ENCODE measurements at places on chromosomes 3 and 15.
A peak's percentile ranks its signal among the peaks of the same experiment; 100 is the strongest.

DNA sequence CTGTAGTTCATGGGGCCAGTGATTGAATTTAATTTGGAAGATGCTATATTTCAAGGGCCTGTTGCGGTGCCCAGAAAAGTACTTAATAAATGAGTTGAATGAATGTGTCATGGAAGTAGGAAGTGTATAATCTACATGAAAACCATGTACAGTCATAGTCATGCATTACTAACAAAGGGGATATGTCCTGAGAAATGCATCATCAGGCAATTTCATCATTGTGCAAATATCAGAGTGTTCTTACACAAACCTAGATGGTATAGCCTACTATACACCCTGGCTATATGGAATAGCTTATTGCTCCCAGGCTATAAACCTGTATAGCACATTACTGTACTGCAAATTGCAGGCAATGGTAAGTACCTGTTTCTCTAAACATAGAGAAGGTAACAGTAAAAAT, 10.7 kb upstream of the MYO5C start:
- DNase-seq: no peak

GRCh38 chr3:69806735-69807438, 67.6 kb downstream of the MITF start:
- no peak for DNase-seq

- DNase-seq: no peak
Measured at GRCh38 chr3:28847736-28848135, 433.1 kb upstream of the RBMS3 start.

DNA sequence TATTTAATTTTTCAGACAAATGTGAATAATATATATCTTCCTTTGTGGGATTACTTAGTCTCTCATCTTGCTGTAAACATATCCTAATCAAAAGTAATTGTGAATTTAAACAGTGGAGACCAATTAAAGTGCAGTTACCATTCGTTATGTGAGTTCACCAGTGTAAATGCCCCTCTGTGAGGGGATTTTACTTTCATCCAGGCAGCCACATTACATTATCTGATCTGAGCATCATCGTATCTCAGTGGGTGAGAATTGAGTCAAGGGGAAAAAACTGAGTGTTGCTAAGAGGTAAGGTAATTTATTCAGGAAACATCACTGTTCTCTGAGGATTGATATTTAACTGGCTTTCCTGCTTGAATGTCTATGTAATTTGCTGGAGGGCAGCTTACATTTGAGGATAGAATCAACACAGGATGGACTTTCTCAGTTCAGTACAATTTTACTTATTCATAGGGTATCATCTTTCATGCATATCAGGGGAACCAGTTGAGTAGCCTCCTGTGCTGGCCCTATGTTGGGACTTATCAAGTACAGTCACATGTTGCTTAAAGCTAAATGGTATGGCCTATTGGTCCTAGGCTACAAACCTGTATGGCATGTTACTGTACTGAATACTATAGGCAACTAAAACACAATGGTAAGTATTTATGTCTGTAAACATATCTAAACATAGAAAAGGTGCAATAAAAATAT, 219.7 kb downstream of the CD47 start:
- DNase-seq: no peak

GRCh38 chr3:17372362-17373210, 369.8 kb downstream of the TBC1D5 start:
- no peak for DNase-seq

DNA sequence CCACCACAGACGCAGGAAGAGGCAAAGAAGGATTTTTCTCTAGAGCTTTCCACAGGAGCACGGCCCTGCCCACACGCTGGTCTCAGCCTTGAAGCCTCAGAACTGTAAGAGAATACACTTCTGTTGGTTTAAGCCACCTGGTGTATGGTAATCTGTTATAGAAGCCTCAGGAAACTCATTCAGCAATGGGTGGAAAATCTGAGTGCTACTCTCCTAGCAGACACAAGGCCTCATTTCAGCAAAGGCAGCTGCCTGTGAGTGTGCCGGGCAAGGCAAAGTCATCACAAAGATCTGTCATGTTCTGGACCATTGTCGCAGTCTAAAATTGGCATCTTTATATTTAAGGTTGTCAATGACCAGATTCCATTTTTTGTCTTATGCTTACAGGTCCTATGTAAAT, 31.0 kb downstream of the ATP10A start:
- DNase-seq: no peak

DNA sequence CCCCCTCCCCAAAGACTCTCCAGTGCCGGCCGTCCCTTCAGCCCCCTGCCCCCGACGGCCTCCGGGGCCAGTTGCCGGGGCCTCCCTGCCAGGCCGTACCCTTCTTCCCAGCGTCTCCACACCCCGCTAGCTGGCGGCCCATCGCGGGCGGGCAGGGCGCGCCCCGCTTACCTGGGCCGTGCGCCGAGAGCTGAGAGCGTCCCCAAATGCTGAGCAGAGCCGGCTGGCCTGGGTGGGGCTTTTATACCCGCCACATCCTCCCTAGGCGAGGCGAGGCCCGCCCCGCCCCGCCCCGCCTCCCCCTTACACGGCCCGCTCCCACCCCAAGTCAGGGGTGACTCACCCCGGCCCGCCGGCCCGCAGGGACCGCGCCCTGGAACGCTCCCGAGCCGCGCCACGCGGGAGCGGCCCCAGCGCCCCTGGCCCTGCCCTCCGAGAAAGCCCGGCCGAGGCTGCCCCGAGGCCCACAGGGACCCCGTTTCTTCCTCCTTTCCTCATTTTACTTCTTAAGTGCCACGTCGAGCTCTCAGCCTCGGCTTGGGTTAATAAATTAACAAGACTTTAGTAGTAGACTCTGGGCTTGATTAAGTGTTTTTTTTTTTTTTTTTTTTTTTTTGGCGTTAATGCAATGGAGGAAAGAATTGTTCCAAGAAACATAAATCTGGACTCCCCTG, at the start of gene ANXA2:
TSS of gene ANXA2 (minus strand) at position 215 of the 674 bp plus-strand sequence. CDS start 11,911 bp downstream, outside the sequence.
- DNase-seq: no peak

- no peak for DNase-seq
Measured at GRCh38 chr3:148026009-148026588, 616.9 kb downstream of the ZIC1 start.

DNA sequence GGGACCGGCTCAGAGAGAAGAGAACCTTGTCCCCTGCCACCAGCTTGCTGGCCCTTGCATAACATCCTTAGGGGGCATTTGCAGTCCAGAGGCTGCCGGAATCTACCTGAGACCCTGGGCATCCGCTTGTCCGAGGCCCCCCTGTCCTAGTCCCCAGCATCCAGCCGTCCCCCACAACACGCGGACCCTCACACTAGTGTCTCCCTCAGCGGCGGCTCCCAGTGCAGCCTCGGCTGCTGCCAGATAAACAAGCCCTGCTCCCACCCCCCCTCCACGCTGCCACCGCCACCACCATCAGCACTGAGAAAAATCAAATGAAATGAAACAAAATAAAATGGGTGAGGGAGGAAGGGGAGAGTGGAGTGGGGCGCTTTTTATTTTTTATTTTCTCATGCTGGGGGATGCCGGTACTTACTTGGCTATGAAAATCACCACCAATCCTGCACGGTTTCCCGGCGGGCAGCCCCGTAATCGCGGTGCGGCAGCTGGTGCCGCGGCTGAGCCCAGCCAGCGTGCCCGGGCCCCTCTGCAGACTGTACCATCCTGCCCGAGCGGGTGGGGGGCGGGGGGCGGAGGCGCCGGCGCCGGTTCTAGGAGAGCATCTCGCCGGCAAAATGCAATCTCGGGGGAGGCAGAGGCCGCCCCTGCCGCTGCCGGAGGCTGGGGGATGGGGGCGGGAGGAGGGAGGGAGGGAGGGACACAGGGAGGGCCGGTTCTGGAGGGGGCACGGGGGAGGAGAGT, at the start of gene ATP2B2:
TSS of gene ATP2B2 (minus strand) at position 537 of the 741 bp plus-strand sequence. CDS start 56,043 bp downstream, outside the sequence.
- DNase-seq: peak; percentile 57

DNA sequence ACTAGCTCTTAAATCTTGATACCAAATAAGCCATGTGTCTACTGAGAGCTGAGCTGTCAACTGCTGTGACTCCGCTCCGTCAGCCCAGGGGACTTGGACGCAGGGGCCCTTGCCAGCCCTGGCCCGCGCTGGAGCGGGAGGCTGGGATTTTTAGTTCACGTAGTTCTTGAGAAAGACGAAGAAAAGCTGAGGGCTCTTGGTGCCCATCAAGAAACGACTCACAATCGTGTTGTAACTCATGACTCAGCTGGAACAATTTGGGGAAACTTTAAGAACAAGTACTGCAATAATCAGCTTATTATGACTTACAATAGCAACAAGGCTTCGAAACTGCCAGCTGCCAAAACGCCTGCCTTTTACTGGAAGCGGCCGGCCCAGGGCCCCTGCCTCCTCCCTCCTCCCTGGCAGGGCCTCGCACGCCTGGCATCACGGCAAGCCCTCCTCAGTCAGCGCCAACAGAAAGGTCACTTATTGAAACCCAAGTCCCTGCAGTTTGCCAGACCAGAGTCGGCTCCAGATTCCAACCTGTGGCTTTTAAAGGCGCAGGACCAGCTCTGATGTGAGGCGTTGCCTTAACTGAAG, 60.3 kb downstream of the RGMA start:
- peak; percentile 61 for DNase-seq

- no peak for DNase-seq
Measured at GRCh38 chr3:102571006-102571405, 136.2 kb downstream of the ZPLD1 start.

- DNase-seq: no peak
Measured at GRCh38 chr3:73225991-73226390, 164.5 kb downstream of the EBLN2 start.

GRCh38 chr15:61115241-61115640, 113.9 kb downstream of the RORA start:
- DNase-seq: no peak

DNA sequence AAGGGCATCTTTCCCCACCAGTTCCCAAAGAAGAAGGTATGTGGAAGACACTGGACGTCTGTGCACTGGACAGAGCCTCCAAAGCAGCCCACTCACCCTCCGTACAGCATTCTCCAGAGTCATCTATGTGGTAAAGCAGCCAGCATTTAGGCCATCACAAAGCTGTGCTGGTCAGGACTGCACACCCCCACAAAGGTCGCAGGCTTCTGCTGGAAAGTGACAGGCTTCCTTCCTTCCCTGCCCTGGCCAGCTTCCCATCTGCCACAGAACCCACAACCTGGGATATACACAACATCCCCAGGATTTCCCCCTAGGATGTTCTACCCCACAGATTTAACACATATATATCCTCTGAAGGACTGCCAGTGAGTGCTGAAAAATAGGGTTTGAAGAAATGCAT, 64.6 kb upstream of the GALNT15 start:
- DNase-seq: no peak

DNA sequence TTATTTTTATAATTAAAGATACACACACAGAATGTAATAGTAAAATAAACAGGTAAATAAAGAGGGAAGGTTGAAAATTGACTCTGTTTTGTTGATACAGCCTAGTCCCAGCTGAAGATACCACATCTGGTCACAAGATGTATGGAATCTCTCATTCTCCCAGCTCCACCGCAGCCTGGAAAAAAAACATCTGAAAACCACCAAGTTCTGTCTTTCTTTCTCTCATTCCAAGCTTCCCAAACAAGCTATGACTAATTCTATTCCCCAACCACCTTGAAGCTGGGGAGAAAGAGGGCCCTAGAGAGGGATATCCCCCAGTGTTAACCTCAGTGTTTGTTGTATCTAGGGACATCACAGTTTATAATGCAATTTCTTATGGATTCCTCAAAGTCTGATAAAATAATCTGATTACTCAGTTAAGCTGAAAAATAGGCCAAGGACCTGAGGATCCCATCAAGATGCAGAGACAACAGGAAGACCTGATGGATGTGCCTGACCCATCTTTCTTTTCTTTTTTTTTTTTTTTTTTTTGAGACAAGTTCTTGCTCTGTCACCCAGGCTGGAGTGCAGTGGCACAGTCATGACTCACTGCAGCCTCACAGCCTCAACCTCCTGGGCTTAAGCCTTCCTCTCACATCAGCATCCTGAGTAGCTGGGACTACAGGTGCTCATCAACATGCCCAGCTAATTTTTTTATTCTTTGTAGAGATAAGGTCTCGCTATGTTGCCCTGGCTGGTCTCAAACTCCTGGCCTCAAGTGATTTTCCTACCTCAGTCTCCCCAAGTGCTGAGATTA, 38.1 kb downstream of the SRGAP3 start:
- DNase-seq: no peak

DNA sequence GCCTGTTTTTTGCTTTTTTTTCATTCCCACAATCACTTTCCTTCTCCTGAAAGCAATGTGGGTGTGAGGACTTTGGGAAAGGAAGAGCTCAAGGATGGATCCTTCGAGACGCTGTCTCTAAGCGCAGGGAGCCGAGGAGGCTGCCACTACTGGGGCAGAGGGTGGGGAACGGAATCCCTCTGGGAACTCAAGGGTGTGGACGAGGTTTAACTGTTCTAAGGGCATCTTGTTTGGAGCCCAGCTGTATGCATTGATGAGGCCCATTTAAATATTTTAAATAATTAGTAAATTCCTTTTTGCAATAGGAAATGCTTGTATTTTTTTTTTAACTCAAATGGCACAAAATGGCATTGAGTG, 124.4 kb upstream of the MEF2A start:
- no peak for DNase-seq

- DNase-seq: no peak
Measured at GRCh38 chr3:3783210-3783609, 16.0 kb upstream of the LRRN1 start.

DNA sequence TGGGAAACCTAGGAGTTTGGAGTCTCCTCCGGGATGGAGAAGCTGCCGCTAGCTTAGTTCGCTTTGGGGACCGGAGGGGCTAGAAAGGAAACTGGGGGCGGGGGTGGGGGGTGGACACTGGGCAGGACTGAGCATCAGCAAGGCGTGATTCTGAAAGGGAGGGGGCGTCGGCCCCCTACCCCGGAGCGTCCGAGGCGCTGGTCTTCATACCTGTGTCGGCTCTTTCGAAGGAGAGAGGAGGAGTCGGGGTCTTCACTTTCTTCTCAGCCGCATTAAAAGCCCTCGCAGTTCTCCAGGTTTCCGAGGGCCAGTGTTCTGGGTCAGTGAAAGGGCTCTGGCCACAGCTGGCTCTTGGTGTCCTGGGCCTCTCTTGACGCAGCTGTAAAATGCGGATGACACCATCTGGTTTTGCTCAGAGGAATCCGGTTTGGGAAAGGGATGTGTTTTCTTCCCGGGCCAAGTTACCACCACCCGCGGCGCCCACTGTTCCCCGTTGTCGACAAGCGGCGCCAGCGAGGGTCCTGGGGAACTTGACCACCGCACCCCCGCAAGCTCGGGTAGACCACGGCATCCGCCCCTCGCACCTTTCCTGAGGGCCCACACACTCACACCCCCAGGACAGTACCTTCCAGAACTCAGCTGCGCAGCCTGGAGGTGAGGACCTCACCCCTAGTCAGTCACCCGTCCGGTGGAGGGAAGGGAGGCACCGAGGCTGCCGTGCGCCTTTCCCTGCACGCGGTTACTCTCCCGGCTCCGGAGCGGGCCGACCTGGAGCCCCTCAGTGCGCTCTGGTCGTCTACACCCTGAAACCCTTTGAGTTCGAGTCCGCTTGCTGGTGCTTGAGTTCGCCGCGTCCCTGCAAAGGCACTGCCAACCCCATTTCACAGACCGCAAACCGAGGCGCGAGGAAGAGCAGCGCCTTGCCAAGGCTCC, 660 bp downstream of the CCK start:
- no peak for DNase-seq

- no peak for DNase-seq
Measured at GRCh38 chr3:111616417-111617105, 21.4 kb upstream of the ZBED2 start.

All from posterior cingulate gyrus (tissue), 11 donors.